ENCODE measurements at places on chromosomes 11 and 22.

DNA sequence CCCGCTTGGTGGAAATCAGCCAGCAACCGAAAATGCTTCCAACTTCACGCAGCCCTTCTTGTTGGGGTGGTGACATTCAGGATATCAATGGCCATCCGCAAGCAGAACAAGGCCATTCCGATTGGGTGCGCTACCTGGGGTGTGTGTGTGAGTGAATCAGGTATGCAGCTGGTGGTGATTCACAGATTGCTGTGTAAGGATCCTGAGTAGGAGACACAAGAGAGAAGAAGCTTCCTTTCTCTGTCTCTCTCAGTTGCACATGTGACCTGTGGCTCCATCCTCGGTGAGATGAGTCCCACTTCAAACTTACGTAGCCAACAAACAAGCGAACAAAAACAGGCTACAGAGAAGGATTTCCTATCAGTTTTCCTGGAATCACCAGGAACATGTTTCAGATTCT, 9.6 kb upstream of the TMEM184B start:
- DNase-seq, result no peak

DNA sequence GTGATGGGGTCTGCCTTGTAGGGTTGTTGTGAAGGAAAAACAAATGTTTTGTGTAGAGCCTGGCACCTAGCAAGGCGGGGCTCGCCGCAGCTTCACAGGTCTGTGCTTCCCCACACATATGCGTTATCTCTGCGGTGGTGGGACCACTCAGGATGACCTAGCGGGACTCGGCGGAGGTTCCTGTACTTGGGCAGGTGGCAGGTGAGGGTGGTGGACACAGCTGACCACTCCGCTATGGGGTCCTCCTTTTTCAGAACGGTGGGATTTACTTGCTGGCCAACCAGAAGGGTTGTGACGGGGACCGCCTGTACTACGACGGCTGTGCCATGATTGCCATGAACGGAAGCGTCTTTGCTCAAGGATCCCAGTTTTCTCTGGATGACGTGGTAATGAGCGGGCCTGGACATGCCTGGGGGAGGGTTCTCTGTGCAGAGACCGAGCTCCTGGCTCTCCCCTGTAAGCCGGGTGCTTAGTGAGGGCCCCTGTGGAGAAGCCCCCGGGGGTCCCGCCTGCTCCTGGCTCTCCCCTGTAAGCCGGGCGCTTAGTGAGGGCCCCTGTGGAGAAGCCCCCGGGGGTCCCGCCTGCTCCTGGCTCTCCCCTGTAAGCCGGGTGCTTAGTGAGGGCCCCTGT, 21.3 kb downstream of the NADSYN1 start:
- no peak for DNase-seq

GRCh38 chr11:125381499-125382044, 114.5 kb downstream of the FEZ1 start:
- no peak for DNase-seq

DNA sequence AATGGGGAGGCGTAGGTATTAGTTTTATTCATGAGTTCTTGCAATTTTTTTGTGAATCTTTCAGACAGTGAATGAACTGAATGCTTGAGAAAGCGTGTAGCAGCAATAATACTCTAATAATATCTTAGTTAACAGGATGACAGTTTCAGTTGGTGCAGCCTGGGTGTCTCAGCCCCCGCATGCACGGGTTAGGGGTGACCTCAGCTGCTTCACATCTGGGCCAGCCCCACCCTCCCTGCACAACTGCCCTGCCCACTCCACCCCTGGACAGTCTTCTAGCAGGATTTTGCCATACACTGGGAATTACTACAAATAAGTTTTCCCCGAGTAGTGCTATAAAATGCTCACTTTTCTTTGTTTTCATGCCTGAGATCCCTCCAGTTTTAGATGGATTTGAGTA, 83.2 kb downstream of the ST3GAL4 start:
- DNase-seq, result no peak

GRCh38 chr11:59760771-59761170, 5.6 kb downstream of the STX3 start:
- no peak for DNase-seq

- DNase-seq, result no peak
Observed at GRCh38 chr11:118792570-118793124, 1.7 kb upstream of the DDX6 start.

- DNase-seq, result peak; percentile 21
Observed at GRCh38 chr22:28923826-28924732, 40.7 kb downstream of the ZNRF3 start.

- DNase-seq, result no peak
Observed at GRCh38 chr11:133656082-133656635, 123.9 kb upstream of the OPCML start.

- DNase-seq, result no peak
Observed at GRCh38 chr11:123260511-123261211, 65.6 kb upstream of the CLMP start.
